Esophagus mucosa (tissue), 1 donor: ENCODE measurements at places on chromosomes 7 and 10. TPM values are rescaled to one million over a fixed set of nuclear protein-coding genes. Genes with fewer than 3 reads are reported as not detected.

The MOSPD3 gene
- 23.2 TPM for total RNA-seq

The SPDYE2B gene
- not detected for total RNA-seq

The SPAM1 gene
- not detected for total RNA-seq

The STK31 gene
- 0.16 TPM for total RNA-seq

The ABCC2 gene
- total RNA-seq, result 0.36 TPM

The VAX1 gene
- 0.12 TPM for total RNA-seq

The ANKRD1 gene
- 0.24 TPM for total RNA-seq

The FAM25G gene
- total RNA-seq, result 3.4 TPM

The ACSM6 gene
- not detected for total RNA-seq

The ATOH7 gene
- total RNA-seq, result not detected

The HIBADH gene
- total RNA-seq, result 9.8 TPM

The NUDT13 gene
- 1.0 TPM for total RNA-seq

The OR2A42 gene
- total RNA-seq, result not detected

The GPR37 gene
- 5.9 TPM for total RNA-seq

The NKX1-2 gene
- 0.16 TPM for total RNA-seq

The AQP1 gene
- 42.3 TPM for total RNA-seq

The NAT16 gene
- total RNA-seq, result not detected

The PYROXD2 gene
- 1.5 TPM for total RNA-seq

The TAS2R41 gene
- total RNA-seq, result not detected

The TSPAN13 gene
- total RNA-seq, result 12.7 TPM

The NPSR1 gene
- not detected for total RNA-seq

The GOLGA7B gene
- 1.4 TPM for total RNA-seq

The PLOD3 gene
- 10.6 TPM for total RNA-seq

The SLC25A13 gene
- 12.0 TPM for total RNA-seq

The VGF gene
- not detected for total RNA-seq

The ECHDC3 gene
- 17.8 TPM for total RNA-seq

The CACNA2D1 gene
- 2.2 TPM for total RNA-seq

The AKR1C8 gene
- not detected for total RNA-seq

The LOXL4 gene
- 1.1 TPM for total RNA-seq

The CXCL12 gene
- total RNA-seq, result 14.0 TPM

The HIP1 gene
- total RNA-seq, result 5.4 TPM

The SPRN gene
- 0.12 TPM for total RNA-seq

The TMEM184A gene
- 86.6 TPM for total RNA-seq

The HYAL4 gene
- total RNA-seq, result not detected

The RAMP3 gene
- 7.8 TPM for total RNA-seq

The TTYH3 gene
- total RNA-seq, result 11.7 TPM
